Keratinocyte (primary cell): ENCODE measurements at places on chromosomes 3 and 15.

DNA sequence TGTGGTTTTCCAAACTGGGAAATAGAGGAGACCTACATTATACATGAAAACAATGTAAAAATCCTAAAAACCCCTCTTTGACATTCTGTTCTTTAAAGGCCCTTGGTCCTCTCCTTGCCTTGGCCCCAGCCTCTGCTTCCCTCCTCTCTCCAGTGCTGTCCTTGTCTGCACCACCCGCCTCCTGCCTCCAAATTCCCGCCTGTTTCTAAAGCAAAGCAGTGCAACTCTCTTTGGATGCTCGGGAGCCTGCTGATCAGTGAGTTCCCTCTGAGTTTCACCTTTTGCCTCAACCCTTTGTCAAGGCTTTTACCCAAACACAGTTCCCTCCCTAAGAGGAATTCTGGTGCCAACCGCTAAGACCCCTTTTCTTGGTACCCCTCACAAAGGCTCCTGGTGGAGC lies 8.0 kb downstream of the ANKDD1A start:
- DNase-seq = no peak

DNA sequence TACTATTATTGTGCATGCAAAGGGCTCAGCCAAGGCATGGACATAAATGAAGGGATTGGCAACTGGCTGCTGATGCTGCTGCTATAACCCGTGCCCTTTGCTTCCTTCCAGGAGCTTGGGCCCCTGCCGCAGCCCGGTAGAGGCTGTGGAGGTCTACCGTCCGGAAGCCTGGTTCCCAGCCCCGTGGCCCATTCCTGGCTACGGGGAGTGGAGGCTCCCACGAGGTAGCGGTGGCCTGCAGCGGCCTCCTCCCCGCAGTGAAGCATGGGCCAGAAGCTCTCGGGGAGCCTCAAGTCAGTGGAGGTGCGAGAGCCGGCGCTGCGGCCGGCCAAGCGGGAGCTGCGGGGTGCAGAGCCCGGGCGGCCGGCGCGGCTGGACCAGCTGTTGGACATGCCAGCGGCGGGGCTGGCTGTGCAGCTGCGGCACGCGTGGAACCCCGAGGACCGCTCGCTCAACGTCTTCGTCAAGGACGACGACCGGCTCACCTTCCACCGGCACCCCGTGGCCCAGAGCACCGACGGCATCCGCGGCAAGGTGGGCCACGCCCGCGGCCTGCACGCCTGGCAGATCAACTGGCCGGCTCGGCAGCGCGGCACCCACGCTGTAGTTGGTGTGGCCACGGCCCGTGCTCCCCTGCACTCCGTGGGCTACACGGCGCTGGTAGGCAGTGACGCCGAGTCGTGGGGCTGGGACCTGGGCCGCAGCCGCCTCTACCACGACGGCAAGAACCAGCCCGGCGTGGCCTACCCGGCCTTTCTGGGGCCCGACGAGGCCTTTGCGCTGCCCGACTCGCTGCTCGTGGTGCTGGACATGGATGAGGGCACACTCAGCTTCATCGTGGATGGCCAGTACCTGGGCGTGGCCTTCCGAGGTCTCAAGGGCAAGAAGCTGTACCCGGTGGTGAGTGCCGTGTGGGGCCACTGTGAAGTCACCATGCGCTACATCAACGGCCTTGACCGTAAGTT lies 15.0 kb downstream of the SPSB4 start:
- no peak for DNase-seq

GRCh38 chr3:25495726-25496253 lies 67.7 kb downstream of the RARB start:
- DNase-seq = no peak

DNA sequence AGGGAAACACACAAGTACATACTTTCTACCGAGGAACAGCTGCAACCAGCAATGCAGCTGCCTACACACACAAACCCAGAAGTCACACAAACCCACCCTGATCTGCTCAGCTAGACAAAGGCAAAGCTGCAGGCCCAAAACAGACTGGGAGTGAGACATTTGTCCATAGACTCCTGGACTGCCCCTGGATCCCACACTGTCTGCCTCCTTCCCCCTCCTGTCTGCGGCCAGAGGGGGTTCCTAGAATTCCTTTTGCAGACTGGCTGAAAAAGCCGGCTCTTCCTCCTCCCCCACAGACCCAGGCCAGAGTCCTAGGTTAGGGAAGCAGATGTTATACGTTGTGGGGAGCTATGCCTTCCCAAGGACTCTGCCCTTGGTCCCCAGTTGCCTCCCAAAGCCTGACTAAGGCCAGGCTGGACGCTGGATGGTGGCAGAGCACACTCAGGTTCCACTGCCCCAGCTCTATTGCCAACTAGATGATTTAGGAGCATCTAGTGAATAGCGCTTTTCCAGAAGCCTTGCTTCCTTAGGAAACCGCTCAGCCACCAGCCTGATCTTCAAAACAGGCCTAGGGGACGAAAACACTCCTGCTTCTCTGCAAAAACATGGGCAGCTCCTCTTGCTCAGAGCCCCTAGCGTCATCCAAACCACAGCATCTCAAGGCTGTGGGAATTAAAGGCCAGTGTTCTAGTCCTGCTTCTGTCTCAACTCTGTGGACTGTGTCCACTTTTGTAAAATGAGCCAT lies 37.4 kb upstream of the CILP start:
- DNase-seq = no peak

DNA sequence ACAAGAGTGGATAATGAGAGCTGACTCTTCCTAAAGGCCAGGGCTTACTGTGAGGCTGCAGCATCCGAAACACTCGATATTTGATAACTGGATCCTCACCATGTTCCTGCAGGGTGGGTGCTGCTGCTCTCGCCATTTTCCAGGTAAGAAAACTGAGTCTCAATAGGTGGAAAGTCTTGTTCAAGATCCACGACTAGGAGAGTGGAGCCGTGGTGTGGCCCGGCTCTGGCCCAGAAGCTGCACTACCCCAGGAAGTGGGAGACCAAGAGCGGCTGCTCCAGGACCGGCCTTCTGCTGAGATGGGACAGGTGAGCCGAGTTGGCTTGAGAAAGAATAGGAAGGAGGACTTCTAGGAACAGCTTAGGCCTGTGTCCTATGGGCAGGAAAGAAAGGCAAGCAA lies 121.6 kb downstream of the SMAD6 start:
- DNase-seq = no peak

- DNase-seq = no peak
These were observed 84.9 kb upstream of the TBL1XR1 start for GRCh38 chr3:177282119-177282655.

GRCh38 chr15:50813865-50814264 lies 48.4 kb upstream of the SPPL2A start:
- no peak for DNase-seq

GRCh38 chr3:14845180-14845579 lies 26.4 kb downstream of the FGD5 start:
- DNase-seq = no peak

DNA sequence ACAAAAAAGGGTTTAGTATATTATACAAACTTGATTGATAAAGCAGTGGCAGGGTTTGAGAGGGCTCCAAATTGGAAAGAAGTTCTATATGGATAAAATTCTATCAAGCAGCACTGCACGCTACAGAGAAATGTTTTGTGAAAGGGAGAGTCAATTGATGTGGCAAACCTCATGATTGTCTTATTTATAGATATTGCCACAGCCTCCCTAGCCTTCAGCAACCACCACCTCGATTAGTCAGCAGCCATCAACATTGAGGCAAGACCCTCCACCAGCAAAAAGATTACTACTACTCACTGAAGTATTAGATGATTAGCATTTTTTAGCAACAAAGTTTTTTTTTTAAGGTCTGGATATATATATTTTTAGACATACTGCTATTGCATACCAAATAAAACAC lies 296.7 kb downstream of the CHST2 start:
- no peak for DNase-seq

- no peak for DNase-seq
These were observed 311.6 kb downstream of the CNTN6 start for GRCh38 chr3:1404270-1404962.

DNA sequence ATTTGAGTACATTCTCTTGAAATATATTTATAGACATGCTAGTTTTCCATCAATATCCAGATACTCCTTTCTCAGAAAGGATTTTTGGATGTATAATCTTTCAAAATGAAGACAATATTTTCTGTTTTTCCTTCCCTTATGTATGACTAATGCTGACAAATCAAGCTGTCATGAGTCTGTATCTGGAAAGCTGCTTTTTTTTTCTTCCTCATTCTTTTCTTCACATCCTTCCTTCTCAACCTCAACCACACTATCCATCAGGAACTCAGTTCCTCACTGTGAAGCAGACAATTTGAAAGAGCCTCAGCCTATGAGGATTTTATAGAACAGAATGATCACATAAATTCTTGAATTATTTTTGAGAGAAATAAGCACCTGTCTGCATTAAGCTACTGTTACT lies 335.9 kb upstream of the EPHA6 start:
- no peak for DNase-seq

GRCh38 chr3:36650271-36650671 lies 114.1 kb downstream of the DCLK3 start:
- DNase-seq = no peak

GRCh38 chr3:140420621-140421357 lies 257.1 kb upstream of the TRIM42 start:
- DNase-seq = no peak

GRCh38 chr15:97461226-97461625 lies 499.3 kb upstream of the ARRDC4 start:
- DNase-seq = no peak

DNA sequence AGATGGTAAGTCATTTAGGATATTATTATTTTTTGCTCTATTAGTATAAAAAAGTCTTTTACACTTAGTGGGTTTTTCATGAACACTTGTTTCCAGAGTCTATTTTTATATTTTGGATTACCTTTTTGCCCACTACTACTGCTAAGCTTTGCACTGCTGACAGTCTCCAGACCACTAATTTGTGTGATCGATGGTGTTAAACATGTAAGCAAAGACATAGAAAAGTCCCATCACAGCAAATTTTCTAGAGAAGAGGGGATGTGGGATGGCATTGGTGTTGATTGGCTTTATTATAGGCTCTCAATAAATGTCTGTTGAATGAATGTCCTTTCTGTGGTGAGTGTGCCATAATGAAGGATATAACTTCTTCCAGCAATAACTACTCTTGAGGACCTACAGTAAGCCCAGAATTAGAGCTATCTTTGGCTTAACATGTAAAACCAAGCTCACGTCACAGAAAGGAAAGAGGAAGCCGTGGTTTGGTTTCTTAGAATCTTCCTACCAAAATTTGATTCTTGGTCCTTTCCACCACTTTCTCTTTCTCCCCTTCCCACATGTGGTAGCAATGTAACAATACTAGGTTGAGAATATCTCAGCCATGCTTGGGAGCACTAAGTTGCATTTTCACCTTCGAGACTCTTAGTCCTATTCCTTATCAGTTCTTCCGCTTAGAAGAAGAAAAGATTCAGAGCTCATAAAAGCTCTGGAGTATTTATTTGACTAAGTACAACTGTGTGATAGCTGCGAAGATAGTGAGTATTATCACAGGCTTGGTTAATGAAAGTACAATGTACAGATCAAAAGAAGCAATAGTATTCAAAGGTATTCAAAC lies 90.6 kb upstream of the UMPS start:
- no peak for DNase-seq

DNA sequence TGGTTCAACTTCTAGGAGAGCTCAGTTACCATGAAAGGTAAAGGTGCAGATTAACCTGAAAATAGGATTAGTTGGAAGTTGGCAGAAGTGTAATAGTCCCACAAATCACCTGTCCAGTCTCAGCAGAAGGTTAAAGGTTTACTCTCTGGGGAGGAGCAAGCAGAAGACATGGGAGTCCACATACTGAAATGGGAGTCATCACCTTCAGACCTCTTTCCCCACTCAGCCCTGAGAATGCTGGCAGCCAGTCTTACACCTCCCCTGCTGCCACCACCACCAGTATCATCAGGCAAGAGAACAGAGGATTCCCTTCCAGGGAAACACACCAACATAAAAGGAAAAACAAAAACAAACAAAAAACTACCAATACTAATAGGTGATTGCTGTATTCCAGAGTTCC lies 13.8 kb upstream of the PLA2G4D start:
- no peak for DNase-seq

- DNase-seq = no peak
These were observed 11.6 kb downstream of the MYL3 start for GRCh38 chr3:46851364-46852333.

GRCh38 chr15:41401904-41402267 lies 410 bp downstream of the NDUFAF1 start:
- no peak for DNase-seq
